ENCODE measurements at places on chromosomes 4 and X.

- DNase-seq = no peak
Observed at GRCh38 chr4:152536545-152537182, 772 bp upstream of the FBXW7 start.

DNA sequence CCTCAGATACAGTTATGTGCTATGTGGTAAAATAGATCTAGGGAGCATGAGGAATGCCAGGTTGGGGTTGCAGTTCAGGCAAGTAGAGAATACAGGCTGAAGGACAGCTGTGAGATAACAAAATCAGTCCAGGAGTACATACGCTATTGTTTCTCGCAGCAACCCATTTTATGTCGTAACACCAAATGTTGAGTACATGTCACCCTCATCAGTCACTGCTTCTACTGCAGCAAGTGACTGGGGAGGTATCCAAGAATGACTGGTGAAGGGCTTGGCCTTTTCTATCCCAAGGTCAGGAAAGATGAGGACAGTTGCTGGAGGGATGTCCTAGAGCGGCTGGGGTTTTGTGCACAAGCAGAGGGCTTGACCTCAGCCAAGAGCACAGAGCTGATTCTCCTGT lies 172.1 kb downstream of the CBR4 start:
- DNase-seq = no peak

DNA sequence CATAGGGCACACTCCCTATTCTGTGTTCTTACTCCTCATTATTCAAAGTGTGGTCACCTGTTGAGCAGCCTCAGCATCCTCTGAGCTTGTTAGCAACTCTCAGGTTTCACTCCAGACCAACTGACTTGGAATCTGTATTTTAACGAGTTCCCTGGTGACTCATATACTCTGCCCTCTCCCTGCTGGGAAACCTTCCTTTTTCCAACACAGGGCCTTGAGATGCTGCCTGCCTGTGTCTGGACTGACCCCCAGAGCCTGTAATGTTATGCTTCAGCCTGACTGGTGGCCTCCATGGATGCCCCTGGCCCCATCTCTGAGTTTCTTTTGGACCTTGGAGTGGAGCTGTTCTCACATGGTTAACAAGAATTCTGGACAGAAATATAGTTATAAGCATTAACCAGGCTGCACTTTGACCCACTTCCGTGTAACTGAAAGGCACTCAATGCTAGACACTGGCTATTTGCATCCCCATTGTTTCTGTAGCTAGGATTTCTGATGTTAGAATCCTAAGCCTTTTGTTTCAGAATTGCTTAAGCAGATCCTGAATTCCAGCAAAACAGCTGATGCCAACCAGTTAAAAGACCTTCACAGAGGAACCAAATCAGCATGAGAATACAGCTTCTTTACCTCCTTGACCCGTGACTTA lies 262.6 kb downstream of the STIM2 start:
- DNase-seq = no peak

DNA sequence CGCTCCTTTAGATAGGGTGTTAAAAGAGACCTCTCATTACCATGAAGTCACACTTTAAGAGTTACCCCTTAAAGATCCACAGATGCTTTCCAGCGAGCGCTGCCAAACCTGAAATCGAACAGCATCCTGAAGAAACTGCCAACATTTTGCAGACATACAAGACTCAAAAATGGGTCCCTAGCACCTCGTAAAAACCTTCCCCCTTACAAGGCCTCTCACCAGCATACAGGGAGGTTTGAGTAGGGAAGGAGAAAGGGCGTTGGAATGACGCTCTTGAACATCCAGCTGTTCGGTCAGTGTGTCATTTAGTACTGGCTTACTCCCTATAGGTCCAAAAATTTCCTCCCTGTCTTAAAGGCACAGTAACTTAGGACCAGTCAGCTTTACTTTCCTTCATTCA lies 45.3 kb upstream of the PGRMC1 start:
- DNase-seq = no peak

DNA sequence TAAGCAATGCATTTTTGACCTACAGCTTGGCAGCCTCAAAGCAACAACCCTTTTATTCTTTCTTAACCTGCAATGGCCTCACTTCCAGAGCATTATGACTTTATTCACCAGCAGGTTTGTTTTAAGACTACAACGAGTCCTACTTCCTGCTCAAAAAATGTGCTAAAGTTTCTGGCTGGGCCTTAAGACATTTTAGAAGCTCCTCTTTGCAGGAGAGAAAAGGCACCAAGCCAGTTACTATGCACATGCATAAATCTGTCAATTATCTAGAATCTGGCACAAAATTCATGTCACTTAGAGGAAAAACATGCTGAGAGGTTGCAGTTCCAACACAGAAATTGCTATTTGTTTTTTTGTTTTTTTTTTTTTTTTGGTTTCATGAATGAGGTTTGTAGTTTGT lies 223.0 kb upstream of the EPHA5 start:
- DNase-seq = no peak

GRCh38 chr4:138200236-138200590 lies 41.9 kb downstream of the SLC7A11 start:
- no peak for DNase-seq

DNA sequence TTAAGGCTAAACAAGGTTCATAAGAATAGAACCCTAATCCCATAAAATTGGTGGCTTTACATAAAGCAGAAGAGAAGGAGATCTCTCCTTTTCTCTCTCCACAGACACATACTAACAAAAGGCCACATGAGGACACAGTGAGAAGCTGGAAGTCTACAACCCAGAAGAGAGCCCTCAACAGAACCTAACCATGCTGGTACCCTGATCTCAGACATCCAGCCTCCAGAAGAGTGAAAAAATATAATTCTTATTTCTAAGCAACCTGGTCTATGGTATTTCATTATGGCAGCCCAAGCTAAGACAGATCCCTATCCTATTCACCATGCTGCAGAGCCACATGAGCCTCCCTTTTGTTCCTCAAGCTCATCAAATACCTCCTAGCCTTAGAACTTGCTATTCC lies 195.5 kb downstream of the ANTXR2 start:
- DNase-seq = no peak

GRCh38 chrX:41689711-41690110 lies 938 bp downstream of the GPR34 start:
- no peak for DNase-seq

DNA sequence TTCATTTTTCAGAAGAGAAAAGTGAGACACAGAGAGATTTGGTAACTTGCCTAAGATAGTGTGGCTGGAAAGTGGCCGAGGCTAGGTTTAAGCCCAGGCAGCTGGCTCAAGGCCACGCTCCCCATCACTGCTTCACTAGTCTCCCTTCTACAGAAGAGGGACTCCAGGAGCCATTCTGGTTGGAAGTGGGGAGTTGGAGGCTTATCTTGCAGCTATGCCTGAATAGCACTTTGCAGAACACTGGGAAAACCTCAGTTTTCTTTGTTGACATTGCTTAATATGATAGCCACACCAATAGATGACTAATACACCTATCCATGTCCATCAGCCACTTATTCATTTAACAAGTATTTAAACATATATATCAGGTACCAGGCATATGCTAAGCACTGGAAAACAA lies 18.5 kb downstream of the LRRC66 start:
- no peak for DNase-seq

- no peak for DNase-seq
Observed at GRCh38 chr4:86448871-86449270, 89.0 kb upstream of the MAPK10 start.

DNA sequence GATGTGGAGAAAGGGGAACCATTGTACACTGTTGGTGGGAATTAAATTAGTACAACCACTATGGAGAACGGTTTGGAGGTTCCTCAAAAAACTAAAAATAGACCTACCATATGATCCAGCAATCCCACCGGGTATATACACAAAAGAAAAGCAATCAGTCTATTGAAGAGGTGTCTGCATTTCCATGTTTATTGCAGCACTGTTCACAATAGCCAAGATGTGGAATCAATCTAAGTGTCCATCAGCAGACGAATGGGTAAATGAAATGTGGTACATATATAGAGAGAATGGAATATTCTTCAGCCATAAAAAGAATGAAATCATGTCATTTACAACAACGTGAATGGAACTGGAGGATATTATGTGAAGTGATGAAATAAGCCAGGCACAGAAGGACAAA lies 208.1 kb downstream of the TRIML1 start:
- DNase-seq = no peak

GRCh38 chr4:152264106-152264505 lies 271.8 kb downstream of the FBXW7 start:
- no peak for DNase-seq

Data from stimulated activated CD4-positive, alpha-beta T cell treated with anti-CD3 and anti-CD28 coated beads, Interleukin-12 subunit alpha, Interleukin-12 subunit beta, amount 100 ng/mL, for 48 hours (primary cell).